Type B pancreatic cell (in vitro differentiated cells): ENCODE measurements at places on chromosomes 7 and 10.

GRCh38 chr7:134004829-134005505 lies 122.2 kb upstream of the LRGUK start:
- no peak for DNase-seq

GRCh38 chr7:117153016-117153545 lies 169.8 kb downstream of the WNT2 start:
- no peak for DNase-seq

DNA sequence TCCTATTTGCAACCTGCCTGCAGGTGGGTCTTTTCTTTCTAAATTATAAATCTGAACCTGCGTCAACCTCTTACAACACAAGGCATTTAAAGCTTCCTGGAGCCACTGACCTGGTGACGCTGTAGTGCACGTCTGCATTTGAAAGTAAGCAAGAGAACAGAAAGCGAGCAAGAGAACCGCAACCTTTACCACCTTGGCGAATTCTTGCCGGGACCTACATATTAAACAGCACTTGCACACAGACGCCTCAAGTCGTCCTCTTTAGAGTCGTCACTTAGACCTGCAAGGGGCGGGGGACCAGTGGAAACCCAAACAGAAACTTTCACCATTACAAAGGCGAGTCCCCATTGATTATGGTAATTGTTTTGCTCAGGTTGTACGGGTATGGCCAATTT lies 9.5 kb downstream of the GLI3 start:
- no peak for DNase-seq

DNA sequence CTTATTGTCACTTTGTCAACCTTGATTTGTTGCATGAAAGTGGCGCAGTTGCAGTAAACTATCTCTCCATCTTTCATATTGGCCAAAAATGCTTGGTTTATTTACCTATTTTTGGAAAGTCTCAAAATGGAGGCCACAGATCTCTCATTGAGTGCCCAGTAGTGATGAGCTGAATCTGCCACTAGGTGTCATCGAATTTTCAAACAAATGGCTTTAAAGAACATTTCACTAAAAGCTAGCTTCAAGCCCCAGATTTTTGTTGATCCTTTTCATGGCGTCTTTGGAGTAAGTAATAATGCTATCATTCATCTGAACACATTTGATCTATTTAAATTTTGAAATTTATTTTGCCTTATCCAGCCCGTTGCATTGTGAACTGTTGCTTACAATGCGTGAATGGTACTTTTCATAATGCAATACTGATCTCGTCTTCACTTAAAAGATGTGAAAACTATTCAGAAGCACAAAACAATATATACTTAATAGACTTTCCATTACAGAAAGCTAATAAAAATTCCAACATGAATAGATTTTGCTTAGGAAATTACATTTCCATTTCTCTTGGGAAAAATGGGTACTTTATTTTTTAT lies 236.2 kb downstream of the DNAJB9 start:
- no peak for DNase-seq

- DNase-seq, result no peak
Observed at GRCh38 chr10:94481410-94481809, 64.2 kb upstream of the HELLS start.

DNA sequence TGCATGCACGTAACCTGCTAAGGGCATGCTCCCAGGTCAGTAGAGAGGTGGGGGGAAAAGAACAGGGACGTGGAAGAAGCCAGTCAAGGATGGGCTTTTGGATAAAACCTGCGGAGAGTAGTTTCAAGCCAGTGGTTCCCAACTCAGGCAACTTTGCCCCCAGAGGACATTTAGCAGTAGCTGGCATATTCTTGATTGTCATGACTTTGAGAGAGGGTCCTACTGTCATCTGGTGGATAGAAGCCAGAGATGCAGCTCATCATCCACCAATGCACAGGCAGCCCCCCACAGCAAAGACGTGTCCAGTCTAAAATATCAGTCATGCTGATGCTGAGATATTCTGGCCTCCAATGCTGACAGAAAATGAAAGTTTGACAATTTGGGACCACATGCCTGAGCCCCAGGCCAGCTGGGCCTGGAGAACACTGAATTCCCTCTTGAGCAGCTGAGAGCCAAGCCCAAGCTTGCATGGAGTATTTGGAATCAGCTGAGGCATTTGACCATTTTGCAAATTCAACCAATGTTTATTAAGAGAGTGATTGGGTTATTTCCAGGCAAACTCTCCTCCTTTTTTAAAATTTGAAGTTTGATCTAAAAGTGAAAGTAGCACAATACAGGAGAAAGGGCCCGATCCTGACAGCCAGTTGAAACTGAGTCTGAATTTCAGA lies 110.0 kb upstream of the C7orf33 start:
- DNase-seq, result no peak

DNA sequence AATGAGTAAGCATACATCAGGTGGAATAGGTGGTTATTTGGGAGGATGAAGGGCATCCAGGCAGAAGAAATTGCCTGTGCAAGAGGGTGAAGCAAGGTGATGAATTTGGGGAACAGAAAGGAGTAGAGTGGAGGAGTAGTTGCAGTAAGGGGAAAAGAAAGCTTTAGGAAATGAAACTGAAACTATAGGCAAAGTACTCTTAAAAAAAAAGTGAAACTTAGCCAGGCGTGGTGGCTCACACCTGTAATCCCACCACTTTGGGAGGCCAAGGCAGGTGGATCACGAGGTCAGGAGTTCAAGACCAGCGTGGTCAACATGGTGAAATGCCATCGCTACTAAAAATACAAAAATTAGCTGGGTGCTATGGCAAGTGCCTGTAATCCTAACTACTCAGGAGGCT lies 17.6 kb downstream of the NUP205 start:
- no peak for DNase-seq

- no peak for DNase-seq
Observed at GRCh38 chr10:100642295-100642994, 102.9 kb upstream of the PAX2 start.

DNA sequence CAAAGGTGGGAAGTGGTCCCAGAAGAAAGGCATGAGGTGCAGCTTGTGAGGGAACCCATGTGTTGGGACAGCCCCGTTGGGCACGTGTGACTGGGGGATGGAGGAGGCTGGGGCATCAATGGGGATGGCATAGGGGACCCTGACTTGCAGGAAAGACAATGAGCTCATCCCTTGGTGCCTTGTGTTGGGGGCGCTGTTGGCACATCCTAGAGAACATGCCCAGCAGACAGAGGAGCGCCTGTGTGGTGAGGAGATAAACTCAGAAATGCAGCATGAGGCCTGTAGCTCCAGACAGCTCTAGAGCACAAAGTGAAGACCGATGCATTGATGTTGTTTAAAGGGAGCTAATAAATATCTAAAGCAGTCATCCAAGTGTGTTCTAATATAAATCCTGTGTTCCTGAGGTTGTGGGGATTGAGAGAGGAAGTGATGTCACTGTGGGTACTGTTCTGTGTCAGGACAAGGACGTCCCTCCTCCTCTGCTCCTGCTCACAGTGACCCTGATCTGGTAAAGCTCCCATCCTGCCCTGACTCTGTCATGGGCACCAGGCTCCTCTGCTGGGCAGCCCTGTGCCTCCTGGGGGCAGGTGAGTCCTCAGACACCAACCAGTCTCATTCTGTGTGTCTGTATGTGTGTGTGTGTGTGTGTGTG lies 126.1 kb upstream of the PRSS58 start:
- no peak for DNase-seq

DNA sequence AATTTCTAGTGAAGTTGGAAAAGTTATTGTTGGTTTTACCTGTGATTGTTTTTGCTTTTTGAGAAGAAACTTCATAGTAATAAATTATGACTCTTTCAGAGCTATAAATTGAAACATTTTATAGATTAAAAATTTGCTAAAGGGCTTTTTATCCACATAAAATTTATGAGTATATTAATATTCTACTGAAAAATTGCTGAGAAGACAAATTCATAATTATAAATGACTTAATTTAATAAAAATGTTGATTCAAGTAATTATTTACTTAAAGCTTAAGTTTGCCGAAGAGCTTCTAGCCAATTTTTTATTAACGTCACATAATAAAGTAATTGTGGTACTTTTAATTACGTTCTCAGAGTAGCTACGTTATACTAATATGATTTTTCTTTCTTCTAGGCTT lies 761.7 kb downstream of the DNAJB9 start:
- no peak for DNase-seq

- DNase-seq, result no peak
Observed at GRCh38 chr7:130914554-130915294, 180.7 kb upstream of the KLF14 start.

GRCh38 chr7:26151650-26151952 lies 397 bp upstream of the NFE2L3 start:
- no peak for DNase-seq

GRCh38 chr7:15602236-15602635 lies 40.4 kb upstream of the AGMO start:
- no peak for DNase-seq

GRCh38 chr7:151122276-151122675 lies 36.0 kb downstream of the AGAP3 start:
- no peak for DNase-seq

DNA sequence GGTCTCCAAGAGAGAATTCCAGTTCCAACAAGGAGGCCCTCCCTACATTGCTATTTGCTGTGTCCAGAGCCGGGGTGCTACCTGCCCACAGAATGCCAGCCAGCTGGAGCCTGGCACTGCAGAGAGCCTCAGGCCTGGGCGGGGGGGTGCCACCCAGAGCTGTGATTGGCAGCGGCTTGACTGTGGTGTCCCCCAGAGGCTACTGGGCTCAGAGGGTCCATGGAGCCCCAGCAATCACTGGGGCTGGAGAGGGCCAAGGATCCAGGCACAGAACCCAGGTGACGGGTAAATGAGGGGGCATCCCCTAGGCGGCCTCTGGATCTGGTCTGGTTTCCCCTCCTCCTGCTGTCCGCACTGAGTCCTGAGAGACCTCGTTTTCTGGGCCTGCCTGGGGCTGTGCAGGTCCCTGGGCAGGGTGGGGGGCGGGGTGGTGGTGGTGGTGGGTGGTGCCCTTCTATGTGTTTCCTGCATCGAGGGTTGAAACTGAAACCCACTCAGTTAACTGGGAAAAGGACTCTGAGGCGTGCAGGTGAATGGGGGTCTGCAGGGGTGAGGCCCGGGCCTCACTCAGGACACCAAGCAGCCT lies 12.6 kb downstream of the DPYSL4 start:
- DNase-seq, result no peak

- DNase-seq, result no peak
Observed at GRCh38 chr10:101032637-101033224, 1.7 kb downstream of the SFXN3 start.

GRCh38 chr7:106639476-106640334 lies 21.3 kb downstream of the CCDC71L start:
- no peak for DNase-seq

DNA sequence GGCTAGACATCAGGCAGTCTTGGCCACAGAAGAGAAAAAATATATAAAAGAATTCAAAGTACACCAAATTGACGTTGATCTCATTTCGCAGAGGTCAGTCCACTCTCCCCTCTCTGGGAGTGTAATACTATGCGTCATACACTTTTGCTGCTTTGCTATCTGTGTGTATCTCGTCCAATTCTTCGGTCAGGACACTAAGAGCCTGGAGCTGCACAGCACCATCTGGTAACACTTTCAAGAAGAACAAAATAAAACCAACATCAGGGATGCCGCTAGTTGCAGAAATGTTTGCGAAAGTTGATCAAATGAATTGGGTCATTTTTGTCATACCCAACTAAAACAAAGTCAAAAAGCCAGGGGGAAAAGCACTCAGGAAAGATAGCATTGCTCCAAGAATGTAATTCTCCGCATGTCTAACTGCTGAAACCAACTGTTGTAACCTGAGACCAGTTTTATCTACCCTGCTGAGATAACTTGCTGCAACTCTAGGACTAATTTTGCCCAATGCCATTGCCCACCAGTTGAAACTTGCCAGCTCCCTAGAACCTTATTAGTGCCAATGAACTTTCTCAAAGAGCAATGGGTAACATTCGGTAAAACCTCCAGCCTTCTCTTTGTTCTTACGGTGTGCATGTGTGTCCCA lies 23.0 kb downstream of the TMEM176A start:
- DNase-seq, result no peak

GRCh38 chr7:111408724-111409123 lies 153.6 kb downstream of the IMMP2L start:
- no peak for DNase-seq

GRCh38 chr7:156113731-156114130 lies 301.5 kb upstream of the SHH start:
- no peak for DNase-seq

GRCh38 chr10:21530641-21531040 lies 3.4 kb upstream of the MLLT10 start:
- DNase-seq, result no peak

DNA sequence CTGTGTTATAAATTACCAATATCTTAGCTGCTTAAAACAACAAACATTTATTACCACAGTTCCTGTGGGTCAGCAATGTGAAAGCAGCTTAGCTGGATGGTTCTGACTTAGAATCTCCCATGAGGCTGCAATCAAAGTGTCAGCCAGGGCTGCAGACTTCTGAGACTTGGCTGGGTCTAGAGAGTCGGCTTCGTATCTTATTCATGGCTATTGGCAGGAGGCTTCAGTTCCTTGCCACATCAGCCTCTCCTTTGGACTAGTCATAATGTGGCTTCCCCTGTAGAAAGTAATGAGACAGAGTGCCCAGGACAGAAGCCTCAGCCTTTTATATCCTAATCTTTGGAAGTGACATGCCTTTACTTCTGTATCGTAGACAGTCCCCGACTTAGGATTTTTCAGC lies 27.3 kb downstream of the RALA start:
- no peak for DNase-seq
